Activated CD4-positive, alpha-beta T cell treated with anti-CD3 and anti-CD28 coated beads, Interleukin-2, amount 10 ng/mL, durations not matched to agents 24 days and 14 days (primary cell): ENCODE measurements at places on chromosomes 5 and 9.

- DNase-seq = no peak
Measured at GRCh38 chr9:121328876-121329681, 41.0 kb downstream of the STOM start.

DNA sequence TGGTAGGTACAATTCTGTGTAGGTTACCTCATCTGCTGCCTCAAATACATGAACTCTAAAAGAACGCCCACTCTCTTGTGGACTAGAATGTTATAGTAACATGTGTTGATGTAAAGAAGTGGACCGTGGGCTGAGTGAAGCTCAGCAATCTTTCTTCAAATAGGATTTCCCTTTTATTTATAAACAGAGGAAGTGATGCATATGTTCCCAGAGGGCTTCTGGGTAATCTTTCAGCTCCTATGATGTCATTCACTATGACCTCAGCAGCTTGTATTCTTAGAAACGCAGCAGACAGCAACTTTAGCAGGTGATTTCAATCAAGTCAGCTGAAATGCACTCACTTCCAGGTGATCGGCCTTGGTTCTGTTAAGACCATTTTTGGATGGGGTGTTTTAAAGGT is 14.4 kb downstream of the F2RL2 start:
- peak; percentile 64 for DNase-seq

DNA sequence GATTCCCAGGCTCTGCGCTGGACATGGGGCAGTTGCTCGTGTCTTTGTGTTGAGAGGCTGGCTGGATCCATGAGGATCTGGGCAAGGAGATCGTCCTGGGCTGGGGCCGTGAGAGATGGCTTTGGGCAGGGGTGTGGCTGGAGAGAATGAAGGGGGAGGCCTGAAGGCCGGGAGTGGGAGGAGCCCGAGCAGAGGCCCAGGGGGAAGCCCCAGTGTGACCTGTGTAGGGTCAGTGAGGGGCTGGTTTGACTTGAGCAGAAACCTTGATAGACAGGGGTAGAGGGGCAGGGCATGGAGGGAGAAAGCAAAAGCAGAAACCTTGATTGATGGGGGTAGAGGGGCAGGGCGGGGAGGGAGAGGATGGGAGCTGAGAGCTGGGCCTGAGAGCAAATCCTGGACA is 54.4 kb upstream of the ASS1 start:
- no peak for DNase-seq

- peak; percentile 48 for DNase-seq
Measured at GRCh38 chr5:95878417-95879323, 56.1 kb upstream of the GLRX start.

DNA sequence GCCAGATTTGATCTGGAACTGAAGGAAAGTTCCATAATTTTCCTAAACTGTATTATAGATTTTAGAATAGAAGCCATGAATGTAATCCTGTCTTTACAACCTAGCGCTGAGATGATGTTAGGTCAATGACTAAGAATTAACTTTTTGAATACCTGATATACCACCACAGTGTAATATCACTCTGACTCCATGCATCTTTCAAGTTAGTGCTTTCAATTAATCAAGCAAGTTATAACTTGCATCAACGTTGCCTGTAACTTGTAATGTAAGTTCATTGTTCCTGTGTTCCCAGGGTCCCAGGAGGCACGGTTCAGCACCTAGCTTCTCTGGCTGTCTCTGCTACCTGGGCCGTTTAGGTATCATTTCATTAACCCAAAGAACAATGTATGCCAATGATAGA is 139.3 kb downstream of the CSNK1G3 start:
- no peak for DNase-seq

DNA sequence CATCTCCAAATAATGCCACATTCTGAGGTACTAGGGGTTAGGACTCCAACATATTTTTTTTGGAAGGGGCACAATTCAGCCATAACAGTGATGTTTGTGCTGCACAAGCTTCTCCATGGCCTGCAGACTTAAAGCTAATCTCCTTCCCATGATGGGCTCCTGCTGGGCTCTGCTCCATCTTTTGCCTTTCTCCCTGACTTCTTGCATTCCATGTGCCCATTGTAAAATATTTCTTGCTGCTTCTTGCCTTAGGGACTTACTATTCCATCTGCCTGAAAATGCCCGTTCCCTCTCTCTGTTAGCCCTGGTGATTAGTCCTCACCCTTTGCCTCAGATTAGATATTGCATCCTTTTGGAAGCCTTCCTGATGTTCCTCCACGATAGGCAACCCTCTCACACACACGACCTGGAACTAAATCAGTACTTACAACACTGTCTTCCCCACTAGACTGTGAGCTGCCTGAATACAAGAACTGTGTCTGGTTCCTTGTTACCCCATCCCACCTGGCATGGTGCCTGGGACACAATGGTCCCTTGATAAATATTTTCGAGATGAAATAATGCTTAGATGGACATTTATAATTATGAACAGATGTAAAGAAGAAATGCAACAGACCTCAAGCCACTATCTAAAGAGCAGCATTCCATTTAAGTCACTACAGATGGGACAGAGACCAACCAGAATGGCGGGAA is 33.5 kb downstream of the OR1J1 start:
- DNase-seq = no peak

GRCh38 chr9:119868694-119869093 is 499.5 kb upstream of the BRINP1 start:
- DNase-seq = no peak

DNA sequence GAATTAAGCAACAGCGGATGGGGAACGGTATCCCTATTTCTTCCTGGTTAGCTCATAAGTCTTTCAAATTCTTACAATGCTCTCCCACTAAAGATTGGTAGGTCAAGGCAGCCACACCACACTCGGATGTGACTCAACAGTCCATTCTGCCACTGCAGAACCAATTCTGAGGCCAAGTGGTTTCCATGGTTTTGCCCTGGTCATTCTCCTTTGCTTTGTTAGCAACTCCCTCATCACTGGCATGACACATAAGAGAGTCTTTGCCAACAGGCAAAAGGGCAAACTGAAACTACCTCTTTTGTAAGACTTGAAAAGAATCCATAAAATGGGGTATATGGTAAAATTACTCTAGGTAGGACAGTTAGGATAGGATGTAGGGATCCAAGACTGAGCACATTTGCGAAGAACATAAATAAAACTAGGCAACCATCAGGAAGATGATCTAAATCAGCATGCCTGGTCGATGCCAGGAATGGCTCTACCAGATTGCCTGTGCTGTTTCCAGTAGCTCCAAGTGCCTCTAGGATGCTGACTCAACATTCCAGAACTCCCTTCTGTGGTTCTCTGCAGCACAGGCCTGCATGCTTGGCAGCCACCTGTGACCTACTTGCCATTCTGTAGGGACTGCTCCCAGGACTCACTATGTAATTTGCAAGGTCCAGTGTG is 105.4 kb downstream of the DCP2 start:
- no peak for DNase-seq

- DNase-seq = peak; percentile 52
Measured at GRCh38 chr5:103223031-103223955, 35.3 kb upstream of the MACIR start.

- DNase-seq = no peak
Measured at GRCh38 chr9:87069690-87070089, 122.4 kb upstream of the GAS1 start.

- peak; percentile 51 for DNase-seq
Measured at GRCh38 chr5:10432059-10433008, 9.3 kb upstream of the ROPN1L start.

GRCh38 chr9:37197158-37198038 is 77.0 kb downstream of the ZCCHC7 start:
- no peak for DNase-seq

GRCh38 chr9:132249690-132250089 is 87.8 kb downstream of the NTNG2 start:
- no peak for DNase-seq

GRCh38 chr5:115577741-115578140 is 24.5 kb downstream of the TICAM2 start:
- no peak for DNase-seq

DNA sequence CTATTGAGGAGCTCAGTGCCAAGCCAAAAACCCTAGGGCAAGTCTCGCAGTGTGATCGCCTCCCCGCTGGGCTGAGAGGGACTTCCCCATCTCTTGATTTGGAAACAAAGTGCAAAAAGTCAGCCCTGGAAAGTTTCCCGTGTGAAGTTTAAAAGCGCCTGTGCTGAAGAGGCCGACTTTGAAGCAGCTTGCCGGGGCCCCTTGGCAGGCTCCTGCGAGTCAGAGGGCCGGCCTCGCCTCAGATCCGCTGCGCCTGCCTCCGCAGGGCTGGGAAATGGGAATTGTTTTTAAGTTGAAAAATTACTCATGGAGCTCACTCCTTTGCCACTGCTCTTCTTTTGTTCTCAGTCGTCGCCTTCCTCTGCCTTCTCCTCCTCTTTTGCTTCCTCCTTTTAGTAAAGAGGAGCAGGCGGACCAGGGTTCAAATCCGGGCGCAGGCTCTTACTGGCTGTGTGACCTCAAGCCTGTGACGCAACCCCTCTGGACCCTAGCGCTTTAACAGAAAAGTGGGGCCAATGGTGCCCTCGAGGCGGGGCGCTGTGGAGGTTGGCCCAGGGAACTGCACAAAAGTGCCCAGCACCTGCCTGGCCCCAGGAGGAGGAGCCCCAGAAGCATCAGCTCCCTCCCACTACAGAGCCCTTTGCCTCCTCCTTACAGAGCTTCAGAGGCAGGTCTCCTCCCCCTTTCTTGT is 14.7 kb upstream of the LHX2 start:
- DNase-seq = peak; percentile 73

GRCh38 chr5:67009028-67009427 is 187.6 kb downstream of the CD180 start:
- no peak for DNase-seq

GRCh38 chr5:172791726-172792445 is 20.9 kb upstream of the DUSP1 start:
- DNase-seq = no peak

DNA sequence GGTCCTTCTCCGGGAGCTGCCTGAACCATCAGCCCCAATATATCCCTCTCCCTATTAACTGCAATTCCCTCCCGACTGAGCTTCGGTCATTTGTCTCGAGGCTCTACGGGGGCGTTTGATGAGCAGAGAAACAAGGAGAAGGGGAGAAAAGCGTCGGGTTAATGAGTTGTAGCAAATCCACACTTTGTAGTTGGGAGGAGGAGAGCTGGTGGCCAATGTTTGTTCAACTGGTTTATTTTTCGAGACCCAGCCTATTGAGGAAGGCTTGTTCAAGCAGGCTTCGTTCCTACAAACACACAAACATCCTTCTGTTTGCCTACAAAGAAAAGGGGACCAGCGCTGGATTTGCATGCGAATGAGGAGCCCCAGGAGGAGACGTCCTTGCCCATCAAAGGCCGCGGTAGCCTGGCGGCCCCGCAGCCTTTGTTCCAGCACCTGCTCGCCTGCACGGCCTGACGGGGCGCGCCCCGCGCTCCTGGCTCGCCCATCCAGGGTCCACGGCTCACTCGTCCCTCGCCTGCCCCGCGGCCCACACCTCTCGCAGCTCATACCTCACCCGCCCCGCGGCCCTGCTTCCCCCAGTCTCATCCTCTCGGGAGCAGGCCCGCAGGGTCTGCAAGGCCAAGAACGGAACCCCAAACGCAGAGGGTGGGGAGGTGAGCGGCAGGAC is 4.6 kb downstream of the FOXD1 start:
- peak; percentile 56 for DNase-seq

DNA sequence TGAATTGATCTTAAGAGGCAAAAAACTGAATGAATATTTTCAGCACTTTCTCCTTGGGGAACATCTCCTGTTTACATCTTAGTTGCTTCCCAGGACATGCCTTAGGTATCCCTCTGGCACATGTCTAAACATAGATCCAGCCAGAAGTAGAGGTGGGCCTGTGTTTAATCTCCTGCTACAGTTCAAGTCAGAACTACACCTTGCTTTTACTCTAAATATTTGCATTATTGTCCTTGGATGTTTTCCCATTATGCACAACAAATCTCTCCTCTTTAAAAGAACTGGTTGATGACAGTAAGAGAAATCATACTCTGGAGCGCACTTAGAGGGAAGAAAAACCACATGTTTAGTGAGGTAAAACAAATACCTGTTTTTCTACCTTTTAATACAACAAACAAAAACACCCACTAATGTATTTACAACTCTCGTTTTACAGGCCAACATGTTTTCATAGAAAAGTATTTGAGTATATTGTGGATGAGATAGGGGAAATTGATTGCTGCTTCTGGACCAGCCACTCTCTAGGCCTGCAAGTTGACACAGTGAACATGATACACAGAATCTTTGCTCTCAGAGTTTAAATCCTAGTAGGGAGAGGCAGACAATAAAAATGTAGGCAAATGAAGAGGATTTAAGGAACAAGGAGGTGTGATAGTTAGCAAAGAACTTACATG is 32.3 kb downstream of the TNFAIP8 start:
- DNase-seq = no peak

- DNase-seq = no peak
Measured at GRCh38 chr5:98275980-98276379, 497.5 kb upstream of the RGMB start.

DNA sequence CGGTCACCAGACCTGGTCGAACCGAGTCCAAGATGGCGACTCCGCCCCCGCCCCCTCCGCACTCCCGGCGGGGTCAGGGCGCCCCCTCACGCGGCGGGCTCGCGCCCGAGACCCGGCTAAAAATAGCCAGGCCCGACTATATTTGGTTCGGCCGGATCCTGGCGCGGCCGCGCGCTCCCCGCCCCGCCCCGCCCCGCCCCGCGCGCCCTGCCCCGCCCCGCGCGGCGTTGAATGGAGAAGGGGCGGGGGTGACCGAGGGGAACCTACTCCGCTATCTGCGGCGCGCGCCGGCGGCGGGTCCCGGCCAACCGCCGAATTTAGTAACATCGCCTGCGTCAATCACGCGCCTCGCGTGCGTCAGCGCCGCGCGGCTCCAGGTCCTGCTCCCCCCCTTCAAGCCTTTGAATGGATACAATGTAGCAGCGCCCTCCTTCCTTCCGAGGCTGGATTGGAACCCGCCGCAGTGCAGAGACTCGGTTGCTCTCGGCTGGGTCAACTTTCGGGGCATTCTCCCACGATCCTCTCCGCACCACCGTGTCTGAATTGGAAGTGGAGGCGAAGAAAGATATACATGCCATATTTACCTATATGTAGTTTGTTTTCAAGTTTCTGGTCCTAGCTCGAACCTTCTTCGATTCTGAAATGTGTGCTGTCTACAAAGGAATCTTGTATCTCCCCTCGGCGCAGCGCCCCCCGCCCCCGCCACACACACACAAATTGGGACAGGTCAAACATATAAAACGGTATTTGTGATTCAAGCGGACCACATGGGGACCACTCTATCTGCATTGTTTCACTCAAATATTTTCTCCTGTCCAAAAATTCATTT is 1.6 kb upstream of the NR4A3 start:
- peak; percentile 95 for DNase-seq
